GM12865 (cell line): ENCODE measurements at places on chromosomes 2 and 18.

GRCh38 chr2:134714228-134714627, 4.6 kb downstream of the TMEM163 start:
- DNase-seq, result no peak

- DNase-seq, result no peak
Observed at GRCh38 chr2:199848389-199849130, 2.4 kb downstream of the FTCDNL1 start.

DNA sequence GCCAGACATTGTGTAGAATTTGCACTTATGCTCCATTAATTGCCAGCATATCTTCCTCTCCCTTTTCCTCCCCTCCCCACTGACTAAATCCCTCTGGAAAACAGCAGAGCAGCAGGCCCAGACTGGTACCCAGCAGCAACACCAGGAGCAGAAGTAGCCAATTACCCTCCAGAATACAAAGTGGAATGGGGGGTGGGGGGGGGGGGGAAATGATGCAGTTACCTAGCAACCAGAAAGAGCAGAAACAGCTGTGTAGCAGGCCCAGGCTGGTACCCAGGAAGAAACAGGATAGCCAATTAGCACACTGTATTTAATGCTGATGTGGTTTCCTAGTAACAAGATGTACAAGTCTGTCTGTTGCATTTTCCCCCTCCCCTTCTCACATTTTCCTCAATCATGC, 52.3 kb downstream of the KLF7 start:
- DNase-seq, result no peak

DNA sequence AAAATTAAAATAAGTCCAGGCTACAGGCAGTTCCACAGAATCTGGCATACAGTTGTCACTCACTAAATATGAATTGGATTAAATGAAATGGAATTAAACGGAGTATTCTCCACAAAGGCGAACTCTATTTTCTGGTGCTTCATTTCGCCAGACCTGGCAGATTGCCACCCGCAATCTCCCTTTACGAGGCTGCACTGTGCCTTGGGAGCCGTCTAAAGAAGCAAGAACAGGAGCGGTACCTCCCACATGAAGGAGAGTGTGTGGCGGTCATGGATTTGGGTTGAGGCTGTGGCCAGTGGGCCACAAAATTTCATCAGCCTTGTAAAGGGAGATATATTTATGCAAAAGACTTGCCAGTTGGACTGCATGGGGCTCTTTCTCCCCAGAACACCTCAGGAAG, 151.0 kb downstream of the OSR1 start:
- DNase-seq, result no peak

GRCh38 chr2:151028691-151029176, 232.9 kb downstream of the RBM43 start:
- no peak for DNase-seq

- DNase-seq, result no peak
Observed at GRCh38 chr2:233026198-233026813, 6.2 kb upstream of the NEU2 start.

DNA sequence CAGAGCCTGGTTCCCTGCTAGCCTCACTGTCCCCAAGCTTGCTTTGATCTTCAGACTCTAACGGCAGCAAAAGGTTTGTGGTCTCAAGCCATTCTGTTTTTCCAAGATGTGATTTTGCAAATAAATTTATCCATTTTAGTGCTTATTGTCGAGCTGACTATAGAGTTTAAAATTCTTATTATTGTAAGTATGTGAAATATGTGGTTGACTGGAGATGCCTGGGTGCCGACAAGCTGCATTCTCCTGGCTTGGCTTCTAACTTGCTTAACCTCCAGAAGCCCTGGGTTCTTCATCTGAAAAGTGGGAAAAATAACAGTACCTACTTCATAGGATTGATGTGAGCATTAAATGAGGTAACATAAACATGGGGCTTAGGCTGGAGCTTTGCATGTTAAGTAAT, 9.9 kb upstream of the EDAR start:
- DNase-seq, result no peak

- DNase-seq, result peak; percentile 34
Observed at GRCh38 chr2:61368687-61369665, 101.9 kb downstream of the USP34 start.

GRCh38 chr18:11055721-11056120, 93.6 kb downstream of the PIEZO2 start:
- no peak for DNase-seq

DNA sequence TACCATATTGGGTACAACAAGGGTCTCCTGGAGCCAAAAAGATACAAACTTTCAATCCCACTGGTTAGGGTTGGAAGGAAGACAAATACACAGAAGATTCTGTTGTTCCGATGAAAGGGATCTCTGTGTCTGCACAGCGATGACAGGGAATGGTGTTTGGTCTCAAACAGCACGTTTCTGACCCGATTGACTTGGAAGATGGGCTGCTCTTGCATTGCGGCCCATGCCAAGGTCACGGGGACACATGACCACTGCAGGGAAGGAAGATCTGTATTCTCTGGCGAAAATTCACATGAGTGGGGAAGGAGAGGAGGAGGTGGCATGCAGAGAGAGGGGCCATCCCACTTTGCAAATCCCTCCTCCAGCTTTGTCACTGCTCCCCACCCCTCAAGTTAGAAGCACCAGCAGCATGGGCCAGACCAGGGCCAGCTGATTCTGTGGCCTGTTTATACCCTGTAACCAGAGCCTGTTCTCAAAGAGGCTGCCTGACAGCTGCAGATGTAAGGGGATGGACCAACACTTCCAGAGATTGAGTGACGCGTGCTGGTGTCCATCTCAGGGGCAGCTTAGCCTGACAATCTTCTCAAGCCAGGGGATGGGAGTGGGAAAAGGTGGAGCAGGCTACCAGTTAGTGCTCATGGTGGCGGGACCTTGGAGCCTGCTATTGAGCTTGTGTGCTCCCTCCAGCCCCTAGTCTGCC, 57.2 kb downstream of the TNP1 start:
- DNase-seq, result no peak

GRCh38 chr18:60862988-60863387, 470.2 kb upstream of the CDH20 start:
- DNase-seq, result no peak

GRCh38 chr2:127701651-127702394, 526 bp downstream of the SFT2D3 start:
- peak; percentile 93 for DNase-seq

- no peak for DNase-seq
Observed at GRCh38 chr2:234162861-234163260, 112.4 kb downstream of the SPP2 start.

DNA sequence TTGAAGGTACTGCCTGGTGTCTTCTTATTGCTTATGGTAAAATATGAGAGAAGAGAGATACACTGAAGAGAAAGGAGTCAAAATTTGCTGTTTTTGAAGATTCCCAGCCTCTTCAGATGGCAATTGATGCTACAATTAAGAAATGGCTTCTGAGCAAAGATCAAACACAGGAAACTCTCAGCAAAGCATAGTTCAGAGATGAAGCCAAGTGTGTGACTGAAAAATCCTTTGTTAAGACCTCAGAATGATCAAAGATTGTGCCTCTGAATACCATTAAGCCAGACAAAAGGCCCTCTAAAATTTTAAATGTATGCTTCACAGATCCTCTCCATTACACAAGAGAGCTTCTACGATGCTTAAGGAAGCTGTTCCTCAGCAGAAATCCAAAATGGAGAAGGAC, 216.3 kb downstream of the UXS1 start:
- no peak for DNase-seq

DNA sequence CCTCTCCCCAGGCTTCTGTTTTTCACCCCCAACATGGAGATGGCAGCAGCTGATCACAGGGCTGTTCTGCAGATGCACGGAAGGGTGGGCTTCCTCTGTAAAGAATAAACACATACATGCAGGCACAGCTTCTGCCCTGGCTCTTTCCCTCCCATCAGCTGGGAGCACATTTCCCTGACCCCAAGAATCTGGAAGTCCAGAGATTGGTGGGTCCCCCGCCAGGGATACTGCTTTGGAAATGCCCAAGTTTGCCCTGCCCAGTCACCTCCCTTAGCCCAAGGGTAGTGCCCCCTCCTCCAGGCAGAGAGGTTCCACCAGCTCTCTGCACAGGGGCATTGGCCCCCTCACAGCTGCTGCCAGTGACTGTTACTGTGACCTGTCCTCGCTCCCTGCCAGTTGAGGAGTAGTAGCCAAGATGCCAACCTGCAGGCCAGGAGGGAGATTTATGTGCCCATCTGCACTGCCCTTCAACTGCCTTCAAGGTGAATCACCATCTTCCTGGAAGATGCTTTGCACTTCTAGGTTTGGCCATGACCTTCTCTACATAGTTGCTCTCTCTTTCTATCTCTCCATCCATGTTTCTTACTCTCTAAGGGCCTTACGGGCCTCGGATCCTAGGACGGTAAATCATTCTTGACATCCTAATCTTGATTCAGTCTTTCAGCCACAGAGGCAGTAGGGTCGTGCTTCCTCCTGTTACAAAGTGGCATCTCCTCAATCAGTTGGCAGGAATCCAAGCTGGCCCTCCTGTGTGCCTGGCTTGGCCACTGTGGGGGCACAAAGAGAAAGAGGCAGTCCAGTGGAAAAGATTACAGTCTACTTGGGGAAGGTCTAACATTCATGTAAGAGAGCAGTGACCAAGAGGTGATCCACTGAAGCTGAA, 121.8 kb downstream of the CTIF start:
- DNase-seq, result no peak

DNA sequence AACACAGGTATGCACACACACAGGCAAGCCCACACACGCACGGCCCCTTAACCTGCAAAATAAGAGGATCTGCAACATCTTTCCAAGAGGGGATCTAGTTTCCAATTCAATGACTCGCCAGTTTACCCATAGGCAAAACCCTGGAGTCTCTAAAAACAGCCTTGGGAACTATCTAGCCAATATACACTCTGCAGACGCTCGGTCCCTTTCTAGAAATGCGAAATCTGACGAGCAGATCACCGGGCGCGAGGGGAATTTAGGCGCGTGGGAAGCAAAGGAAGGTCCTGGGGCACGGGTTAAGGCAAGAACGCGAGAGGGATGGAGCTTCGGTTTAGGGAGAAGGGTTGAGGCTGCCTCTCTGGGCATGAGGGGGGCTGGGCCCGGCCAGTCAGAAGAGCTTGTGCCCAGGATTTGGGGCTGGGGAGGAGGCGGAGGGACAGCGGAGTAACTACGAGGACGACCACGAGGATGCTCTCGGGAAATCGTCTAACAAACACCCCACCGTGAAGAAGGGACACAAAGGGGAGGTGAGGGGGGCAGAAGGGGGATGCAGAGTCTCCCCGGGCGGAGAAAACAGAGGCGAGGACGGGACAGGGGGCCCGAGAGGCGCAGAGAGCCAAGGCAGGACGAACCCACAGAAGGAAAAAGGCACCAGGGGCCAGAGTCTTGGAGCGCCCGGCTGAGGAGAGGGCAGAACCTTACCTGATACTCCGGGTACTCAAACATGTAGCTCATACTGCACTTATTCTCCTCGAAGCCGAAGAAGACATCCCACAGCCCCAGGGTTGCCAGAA, 542 bp downstream of the PGAP1 start:
- DNase-seq, result peak; percentile 22

GRCh38 chr2:241565411-241565810, 6.9 kb downstream of the BOK start:
- DNase-seq, result no peak

- no peak for DNase-seq
Observed at GRCh38 chr2:75564713-75565359, 4.1 kb upstream of the EVA1A start.

GRCh38 chr18:293536-293935, 25.7 kb upstream of the THOC1 start:
- no peak for DNase-seq

DNA sequence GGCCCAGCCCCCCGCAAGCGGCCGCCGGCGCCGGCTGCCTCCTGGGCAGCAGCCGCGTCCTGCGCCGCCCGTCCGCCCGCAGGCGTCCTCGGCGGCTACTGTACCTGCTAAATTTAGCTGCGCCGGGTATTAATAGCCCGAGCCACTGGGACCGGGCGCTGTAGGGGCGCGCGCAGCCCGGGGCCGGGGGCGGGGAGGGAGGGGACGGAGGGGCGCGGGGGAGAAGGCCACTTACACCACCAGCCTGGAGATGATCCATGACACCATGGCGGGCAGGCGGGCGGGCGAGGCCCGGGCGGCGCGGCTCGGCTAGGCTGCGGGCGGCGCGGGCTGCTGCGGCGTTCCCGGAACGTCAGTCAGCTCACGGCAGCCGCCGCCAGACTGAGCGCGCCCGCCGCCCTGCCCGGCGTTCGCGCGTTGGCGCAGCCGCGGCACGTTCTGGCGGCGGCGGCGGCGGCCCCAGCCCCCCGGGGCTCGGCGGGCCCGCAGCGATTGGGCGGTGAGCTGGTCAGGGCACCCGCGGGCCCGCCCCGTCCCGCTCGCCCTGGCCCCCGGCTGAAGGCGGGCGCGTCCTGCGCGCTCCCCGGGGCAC, at the start of gene REEP1:
Gene REEP1 (minus strand): TSS at position 383 of the 592 bp plus-strand sequence. CDS start 116 bp downstream, at position 267.
- peak; percentile 10 for DNase-seq

DNA sequence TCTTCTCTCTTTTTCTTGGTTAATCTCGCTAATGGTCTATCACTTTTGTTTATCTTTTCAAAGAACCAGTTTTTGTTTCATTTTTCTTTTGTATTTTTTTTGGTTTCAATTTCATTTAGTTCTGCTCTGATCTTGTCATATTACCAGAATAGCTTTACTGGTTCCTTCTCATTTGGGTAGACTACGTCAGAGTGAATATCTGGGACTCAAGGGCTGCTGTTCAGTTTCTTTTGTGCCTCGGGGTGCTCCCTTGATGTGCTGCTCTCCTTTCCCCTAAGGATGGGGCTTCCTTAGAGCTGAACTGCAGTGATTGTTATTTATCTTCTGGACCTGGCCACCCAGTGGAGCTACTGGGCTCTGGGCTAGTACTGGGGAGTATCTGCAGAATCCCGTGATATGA, 29.4 kb upstream of the IL1RN start:
- peak; percentile 31 for DNase-seq

- peak; percentile 1 for DNase-seq
Observed at GRCh38 chr2:194705398-194705797, 951.6 kb upstream of the SLC39A10 start.

DNA sequence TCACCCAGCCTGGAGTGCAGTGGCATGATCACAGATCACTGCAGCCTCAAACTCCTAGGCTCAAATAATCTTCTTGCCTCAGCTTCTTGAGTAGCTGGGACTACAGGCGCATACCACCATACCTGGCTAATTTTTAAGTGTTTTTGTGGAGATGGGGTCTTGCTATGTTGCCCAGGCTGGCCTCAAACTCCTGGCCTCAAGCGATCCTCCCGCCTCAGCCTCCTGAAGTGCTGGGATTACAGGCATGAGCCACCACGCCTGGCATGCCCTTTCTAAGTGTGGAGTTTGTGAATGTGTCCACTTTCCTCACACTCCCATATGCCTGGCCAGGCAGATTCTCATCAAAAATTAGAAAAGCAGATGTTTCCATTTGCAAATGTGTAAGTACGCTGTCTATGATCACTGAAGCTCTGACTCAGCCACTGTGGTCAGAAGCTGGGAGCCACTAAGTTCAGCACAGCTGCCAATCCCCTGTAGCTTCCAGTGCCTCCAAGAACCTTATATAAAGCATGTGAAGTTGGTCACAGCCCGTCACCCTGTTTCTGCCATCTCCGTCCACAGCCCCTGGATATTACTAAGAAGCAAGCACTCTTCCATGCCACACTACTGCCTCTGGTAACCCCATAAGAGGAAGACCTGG, 155.4 kb downstream of the FAM210A start:
- DNase-seq, result no peak

- DNase-seq, result no peak
Observed at GRCh38 chr2:223585666-223586065, 16.5 kb downstream of the SCG2 start.

- no peak for DNase-seq
Observed at GRCh38 chr18:76546088-76546435, 51.0 kb upstream of the ZNF516 start.

GRCh38 chr2:16323126-16323520, 342.5 kb downstream of the CYRIA start:
- no peak for DNase-seq

GRCh38 chr18:2240311-2240705, 331.0 kb downstream of the METTL4 start:
- no peak for DNase-seq
